ENCODE measurements at places on chromosomes 4 and X.
A peak's percentile ranks its signal among the peaks of the same experiment; 100 is the strongest.

DNA sequence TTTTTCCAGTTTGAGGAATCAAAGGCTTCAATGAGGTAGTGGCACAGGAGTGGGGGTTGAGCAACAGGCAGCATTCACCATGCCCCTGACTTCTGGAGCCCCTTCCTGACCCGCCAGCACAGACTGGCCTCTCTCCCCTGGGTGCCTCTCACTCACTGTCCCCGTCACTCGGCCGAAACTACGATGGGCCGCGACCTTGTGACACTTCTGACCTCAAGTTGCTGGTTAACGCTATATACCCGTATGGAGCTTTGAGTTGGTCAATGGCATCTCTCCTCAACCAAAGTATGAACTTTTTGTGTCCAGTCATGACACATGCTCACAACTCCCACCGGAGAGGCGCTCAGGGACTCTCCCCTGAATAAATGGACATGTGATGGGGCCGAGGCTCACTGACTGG, 72.1 kb downstream of the IRF2 start:
- DNase-seq, result no peak

DNA sequence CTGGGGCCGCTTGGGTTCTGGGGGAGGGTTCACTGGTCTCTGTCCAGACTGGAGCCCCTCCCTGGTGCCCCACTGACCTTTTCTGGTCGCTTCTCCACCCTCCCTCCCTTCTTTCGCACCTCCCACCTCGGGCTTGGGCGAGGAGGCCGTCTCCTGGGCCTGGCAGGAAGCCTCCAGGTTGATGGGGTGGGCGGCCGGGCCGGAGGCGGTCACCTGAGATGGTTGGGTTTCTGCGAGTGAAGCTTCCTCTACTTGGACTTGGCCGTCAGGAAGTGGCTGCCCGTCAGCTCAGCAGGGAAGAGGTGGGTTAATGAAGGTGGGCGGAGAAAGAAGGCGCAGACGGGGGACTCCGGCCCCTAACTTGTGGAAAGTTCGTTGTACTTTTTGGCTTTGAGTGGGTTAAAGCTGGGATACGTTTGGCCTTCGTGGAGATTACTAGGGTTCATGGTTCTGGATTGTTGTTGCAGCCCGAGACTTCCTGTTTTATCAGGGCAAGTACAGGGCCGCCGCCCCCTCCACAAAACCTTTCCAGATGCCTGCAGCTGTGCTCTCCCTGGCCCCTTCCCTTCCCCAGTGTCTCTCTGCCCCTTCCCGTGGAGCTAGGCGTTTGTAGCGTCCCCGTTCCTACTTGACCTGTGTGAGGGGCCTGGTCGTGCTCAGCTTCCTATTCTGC, 1.2 kb downstream of the AKAP17A start:
- no peak for DNase-seq

DNA sequence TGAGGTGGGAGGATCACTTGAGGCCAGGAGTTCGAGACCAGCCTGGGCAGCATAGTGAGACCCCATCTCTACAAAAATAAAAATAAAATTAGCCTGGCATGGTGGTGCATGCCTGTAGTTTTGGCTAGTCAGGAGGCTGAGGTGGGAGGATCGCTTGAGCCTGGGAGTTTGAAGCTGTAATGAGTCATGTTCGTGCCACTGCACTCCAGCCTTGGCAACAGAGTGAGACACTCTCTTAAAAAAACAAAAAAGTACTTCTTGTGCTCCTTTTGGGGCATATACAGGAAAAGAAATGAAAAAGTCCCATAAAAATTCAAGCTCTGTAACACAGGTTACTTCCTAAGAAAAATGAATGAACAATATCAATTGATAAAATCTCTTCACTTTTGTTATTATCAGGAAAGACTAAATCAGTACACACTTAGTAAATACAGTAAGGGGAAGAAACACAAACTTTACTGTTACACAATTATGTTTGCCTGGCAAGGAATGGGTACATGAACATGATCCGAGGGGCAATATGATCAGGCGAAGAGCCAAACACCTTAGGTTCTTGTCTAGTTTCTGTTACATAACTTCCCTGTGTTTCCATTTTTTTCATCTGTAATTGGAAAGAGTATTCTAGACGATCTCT, 46.9 kb downstream of the CCDC158 start:
- DNase-seq, result no peak

GRCh38 chr4:151908201-151908600, 147.4 kb upstream of the GATB start:
- no peak for DNase-seq

GRCh38 chrX:153588782-153589446, 10.0 kb downstream of the CCNQ start:
- no peak for DNase-seq

GRCh38 chr4:27305246-27305645, 444.6 kb downstream of the STIM2 start:
- no peak for DNase-seq

- DNase-seq, result no peak
Measured at GRCh38 chrX:38326086-38326485, 1.2 kb downstream of the RPGR start.

- no peak for DNase-seq
Measured at GRCh38 chr4:177064729-177065394, 244.8 kb upstream of the NEIL3 start.

- DNase-seq, result no peak
Measured at GRCh38 chr4:26020083-26020668, 106.2 kb downstream of the SMIM20 start.

DNA sequence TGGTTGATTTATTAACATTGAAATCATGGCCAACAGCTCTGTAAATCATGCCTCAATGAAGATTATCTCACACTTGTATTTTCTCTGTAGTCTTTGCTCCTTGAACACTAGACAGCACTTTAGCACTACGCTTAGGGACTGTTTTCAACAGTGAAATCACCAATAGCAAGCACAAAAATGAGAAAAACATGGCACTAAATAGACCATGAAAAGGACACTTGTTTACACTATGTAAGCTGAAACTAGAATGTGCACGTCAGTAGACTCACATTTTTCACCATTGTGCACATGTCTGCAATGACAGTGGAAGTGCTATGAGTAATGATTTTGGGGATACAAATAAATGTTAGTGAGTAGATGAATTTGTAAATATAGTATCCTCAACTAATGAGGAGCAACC, 3.1 kb downstream of the BMP2K start:
- no peak for DNase-seq

- peak; percentile 3 for DNase-seq
Measured at GRCh38 chrX:7158468-7158990, 10.6 kb upstream of the PUDP start.

DNA sequence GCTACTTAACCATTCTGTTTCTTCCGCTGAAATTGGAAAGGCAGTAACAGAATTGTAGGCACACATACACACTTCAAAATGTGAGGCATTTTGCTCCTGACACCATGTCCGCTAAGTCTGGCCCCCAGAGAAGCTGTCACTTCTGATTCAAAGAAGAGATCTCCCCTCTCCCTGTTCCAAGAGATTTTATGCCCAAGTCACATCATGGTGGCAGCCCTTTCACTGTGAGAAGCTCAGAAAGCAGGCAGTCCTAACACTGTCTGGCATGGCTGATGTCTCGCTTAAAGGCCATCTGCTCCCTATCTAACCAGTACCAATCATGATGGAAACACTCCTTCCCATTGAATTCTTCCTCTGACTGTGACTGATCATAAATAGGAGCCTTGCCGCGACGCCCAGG, 83.9 kb downstream of the BEND2 start:
- DNase-seq, result no peak

- DNase-seq, result no peak
Measured at GRCh38 chr4:141427726-141428296, 207.1 kb downstream of the ZNF330 start.

GRCh38 chrX:66815227-66815626, 176.3 kb upstream of the EDA2R start:
- no peak for DNase-seq

DNA sequence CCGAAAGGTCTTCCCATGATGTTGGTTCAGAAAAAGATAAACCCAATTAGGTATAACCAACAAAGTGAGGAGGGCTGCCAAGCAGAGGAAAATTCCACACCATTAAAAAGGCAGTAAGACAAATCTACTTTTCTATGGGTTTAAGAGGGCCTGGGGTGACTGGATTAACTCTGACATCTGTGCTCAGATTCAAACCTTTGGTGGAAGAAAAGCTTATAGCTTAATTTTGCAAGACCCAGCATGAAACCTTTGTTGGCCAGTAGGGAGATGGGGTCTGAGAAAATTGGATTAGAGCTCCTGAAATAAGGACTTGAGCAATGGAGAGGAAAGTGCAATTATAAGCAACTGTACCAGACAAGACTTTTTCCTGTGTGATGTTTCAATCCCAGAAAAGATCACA, 104.2 kb downstream of the KDR start:
- no peak for DNase-seq

GRCh38 chr4:7924163-7924562, 15.5 kb downstream of the AFAP1 start:
- DNase-seq, result no peak
